ENCODE measurements at places on chromosomes 12 and 14.
A peak's percentile ranks its signal among the peaks of the same experiment; 100 is the strongest.

GRCh38 chr14:75723716-75724115, 62.7 kb downstream of the TTLL5 start:
- DNase-seq: no peak

DNA sequence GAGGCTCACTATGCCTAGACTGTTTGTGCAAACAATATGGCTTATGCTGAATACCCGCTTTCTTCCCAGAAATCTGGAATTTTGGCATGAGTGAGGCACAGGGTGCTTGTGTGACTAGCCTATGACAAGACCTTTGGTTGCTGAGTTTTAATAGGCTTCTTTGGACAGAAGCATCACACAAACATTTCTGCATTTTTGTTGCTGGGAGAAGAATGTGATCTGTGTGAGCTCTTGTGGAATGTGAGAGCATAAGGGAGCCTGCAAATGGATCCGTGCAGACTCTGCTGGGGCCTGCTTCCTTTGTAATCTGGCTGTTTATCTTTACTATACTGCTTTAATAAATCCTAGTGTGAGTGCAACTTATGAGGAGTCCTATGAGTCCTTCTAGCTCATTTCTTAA, 83.0 kb upstream of the ZDHHC17 start:
- DNase-seq: no peak

DNA sequence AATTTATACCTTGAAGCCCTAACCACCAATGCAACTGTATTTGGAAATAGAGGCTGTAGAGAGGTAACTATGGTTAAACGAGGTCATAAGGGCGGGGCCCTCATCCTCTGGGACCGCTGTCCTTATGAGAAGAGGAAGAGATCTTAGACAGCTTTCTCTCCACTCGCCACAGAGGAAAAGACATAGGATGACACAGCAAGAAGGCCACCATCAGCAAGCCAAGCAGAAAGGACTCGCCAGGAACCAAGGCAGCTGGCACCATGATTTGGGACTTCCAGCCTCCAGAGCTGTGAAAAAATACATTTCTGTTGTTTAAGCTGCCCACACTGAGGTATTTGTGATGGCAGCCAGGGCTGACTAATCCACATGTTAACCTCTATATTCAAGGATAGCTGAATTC, 30.4 kb upstream of the BCAT1 start:
- DNase-seq: no peak

DNA sequence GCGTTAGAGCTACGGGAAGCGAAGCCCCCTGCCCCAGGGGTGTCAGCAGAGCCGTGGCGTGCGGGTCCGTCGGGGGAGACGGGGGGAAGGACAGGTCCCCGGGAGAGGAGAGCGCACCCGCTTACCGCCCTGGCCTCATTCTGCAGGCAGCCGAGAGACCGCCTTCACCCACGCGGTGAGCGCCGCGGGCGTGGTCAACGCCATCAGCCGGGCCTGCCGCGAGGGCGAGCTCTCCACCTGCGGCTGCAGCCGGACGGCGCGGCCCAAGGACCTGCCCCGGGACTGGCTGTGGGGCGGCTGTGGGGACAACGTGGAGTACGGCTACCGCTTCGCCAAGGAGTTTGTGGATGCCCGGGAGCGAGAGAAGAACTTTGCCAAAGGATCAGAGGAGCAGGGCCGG, 10.5 kb downstream of the WNT5B start:
- no peak for DNase-seq

- no peak for DNase-seq
Measured at GRCh38 chr14:59492384-59492783, 8.1 kb downstream of the JKAMP start.

- no peak for DNase-seq
Measured at GRCh38 chr12:131671871-131672270, 39.0 kb upstream of the SFSWAP start.

- DNase-seq: no peak
Measured at GRCh38 chr14:75229661-75230139, 48.9 kb upstream of the FOS start.

- no peak for DNase-seq
Measured at GRCh38 chr12:76871742-76872141, 7.1 kb downstream of the CSRP2 start.

DNA sequence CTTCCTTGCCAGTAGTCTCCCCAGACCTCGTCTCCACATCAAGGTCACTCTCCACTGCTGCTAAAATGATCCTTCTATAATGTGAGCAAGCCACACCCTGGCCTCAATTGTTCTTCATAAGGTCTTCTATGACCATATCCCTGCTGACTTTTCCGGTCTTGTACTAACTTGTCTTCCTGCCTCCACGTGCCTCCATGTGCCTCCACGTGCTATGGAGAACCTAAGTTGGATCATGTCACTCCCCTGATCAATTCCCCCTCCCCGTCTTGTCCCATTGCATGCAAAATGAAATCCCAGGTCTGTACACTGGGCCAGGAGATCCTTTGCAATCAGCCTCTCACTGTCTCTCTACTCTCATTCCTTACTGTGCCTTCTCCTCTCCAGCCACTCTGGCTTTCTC, 110.6 kb downstream of the TTC8 start:
- no peak for DNase-seq

- DNase-seq: no peak
Measured at GRCh38 chr14:70045844-70046535, 142.8 kb downstream of the SLC8A3 start.

DNA sequence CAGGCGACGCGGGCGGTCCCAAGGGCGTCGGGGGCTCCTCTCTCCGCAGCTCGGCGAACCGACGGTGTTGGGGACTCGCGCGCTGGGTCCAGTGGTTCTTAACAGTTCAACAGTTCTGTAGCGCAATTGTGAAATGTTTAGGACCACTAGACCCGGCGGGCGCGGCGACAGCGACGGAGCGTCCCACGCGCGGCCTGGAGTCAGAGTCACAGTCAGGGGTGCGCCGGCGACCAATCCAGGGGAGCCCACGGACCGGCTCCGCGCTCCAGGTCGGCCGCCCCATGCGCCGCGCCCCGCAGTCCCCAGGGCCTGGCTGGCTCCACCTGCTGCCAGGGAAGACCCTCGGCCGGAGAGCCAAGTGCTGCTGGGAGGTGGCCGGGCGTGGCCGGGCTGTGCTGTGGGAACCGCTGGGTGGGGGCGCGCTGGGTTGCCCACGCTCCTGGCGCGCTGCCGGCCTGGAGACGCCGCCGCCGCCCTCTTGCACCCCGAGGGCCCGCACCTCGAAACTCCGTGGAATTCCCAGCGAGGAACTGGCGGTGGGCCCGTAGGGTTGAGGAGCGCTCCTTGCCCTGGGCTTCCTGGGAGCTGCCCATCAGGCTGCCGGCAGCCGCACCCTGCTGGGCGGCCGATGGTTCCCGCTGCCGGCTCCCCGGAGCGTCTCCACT, 20.9 kb upstream of the KIF26A start:
- DNase-seq: no peak

DNA sequence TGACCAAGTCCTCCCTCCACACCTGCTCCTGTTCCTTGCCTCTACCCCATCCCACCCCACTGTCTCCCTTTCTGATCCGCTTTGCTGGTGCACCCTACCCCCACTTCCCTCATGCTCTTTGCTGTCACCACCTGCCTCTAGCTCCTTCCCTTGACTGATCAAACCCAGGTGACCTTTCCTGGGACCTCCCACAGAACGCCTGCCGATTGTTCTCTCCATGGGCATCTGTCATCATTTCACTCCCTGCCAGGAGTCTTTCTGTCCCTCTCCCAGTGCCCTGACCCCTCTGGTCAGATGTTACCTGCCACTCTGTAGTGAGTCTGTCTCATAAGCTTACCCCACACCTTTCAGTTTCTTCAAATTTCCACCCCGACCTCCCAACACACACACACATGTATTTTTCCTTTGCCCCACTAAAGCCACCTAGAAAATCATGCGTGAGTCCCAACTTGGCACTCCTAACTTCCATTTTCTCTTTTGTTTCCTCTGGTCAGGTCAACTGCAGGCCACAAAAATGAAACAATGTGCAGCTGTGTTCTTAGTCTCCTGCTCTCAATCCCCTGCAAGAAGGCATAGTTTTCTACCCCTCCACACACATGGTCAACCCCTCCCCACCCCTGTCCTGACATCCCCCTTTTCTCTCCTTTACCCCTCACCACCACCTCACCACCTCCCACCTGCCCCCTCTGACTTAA, 229.8 kb downstream of the DPF3 start:
- no peak for DNase-seq

- DNase-seq: no peak
Measured at GRCh38 chr12:110270125-110270962, 10.7 kb upstream of the ATP2A2 start.

GRCh38 chr12:112577473-112578329, 159.0 kb downstream of the PTPN11 start:
- no peak for DNase-seq

GRCh38 chr14:63388766-63389431, 70.2 kb upstream of the GPHB5 start:
- no peak for DNase-seq

GRCh38 chr14:99118946-99119345, 153.1 kb downstream of the BCL11B start:
- DNase-seq: no peak

- no peak for DNase-seq
Measured at GRCh38 chr14:98070536-98070935, 1201.5 kb downstream of the BCL11B start.

GRCh38 chr12:89817501-89818226, 109.0 kb upstream of the ATP2B1 start:
- DNase-seq: no peak

- peak; percentile 32 for DNase-seq
Measured at GRCh38 chr14:74905595-74906142, 17.4 kb downstream of the RPS6KL1 start.

- DNase-seq: no peak
Measured at GRCh38 chr12:68638721-68639395, 28.2 kb downstream of the RAP1B start.

DNA sequence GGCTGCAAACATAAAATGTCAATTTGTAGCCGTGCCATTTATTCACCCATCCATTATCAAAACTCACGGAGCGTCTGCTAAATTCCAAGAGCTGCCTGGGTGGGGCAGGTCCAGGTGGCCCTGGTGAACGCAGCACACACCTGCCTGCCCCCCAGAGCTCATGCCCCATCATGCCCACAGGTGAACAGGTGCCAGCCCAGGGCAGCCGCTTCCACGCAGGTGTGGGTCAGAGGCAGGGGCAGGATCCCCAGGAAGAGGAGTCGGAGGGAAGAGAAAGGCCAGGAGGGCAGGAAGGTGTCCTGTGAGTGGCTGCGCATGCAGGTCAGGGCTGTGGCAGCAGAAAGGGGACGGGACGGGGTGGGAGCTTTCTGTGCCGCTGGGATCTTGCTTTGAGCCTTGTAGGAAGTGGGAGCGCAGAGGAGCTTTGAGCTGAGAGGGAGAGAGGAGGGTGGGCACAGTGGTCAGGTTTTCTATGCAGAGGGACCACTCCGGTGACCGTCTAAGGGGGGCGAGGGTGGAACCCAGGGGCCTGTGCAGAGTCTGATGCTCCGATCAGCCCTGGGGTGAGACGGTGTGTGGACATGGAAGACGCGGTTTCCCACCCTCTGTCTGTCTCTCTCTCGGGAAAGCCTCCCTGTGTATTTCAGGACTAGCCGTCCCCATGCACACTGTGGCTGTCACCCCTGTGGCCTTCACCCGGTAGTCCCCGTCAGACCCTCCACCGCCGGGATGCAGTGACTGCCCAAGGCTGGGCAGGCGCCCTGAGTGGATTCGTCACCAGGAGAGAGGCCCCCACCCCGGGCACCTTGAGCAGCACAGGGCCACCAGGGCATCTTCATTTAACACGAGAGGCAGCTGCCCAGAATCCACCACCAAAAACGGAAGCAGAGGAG, 26.7 kb downstream of the GALNT9 start:
- DNase-seq: no peak

GRCh38 chr14:105168979-105169507, 467 bp upstream of the JAG2 start:
- peak; percentile 65 for DNase-seq

- DNase-seq: no peak
Measured at GRCh38 chr12:47079468-47079980, at the start of the genes AMIGO2 and PCED1B. TSS of gene AMIGO2 (minus strand) at chr12:47079959. CDS start at chr12:47079002, 957 bp downstream. TSS of gene PCED1B (plus strand) at chr12:47079621. CDS start at chr12:47235064, 155,443 bp downstream.

GRCh38 chr12:38157933-38158401, 158.6 kb upstream of the ALG10B start:
- DNase-seq: no peak

GRCh38 chr14:71232506-71232905, 325.2 kb downstream of the PCNX1 start:
- no peak for DNase-seq

- no peak for DNase-seq
Measured at GRCh38 chr14:89330236-89331002, 86.6 kb downstream of the FOXN3 start.

DNA sequence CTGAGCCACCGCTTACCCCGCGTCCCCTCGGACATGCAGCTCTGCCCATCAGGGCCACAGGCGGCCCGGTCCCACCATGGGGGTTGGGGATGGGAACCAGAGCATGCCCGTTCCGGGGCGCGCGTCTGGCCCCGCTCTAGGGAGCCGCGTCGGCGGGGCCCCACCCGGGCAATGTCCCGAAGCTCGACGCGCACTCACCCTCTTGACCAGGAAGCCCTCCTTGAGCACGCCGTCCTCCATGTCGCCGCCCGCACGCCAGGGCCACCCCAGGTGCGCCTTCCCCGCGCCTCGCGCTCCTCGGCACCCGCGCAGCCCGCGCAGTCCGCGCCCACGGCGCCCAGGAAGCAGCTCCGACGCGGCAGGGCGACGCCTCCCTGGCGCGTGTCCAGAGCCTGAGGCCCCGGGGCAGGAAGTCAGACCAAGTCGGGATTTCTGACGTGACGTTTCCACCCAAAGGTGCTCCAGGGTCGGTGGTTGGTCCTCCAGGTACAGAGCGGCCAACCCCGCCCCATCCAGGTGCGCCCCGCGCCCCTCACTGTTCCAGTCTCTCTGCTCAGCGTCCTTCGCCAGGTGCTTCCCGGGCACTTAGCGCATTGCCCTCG, at the start of gene PLEK2:
TSS of gene PLEK2 (minus strand) at position 346 of the 602 bp plus-strand sequence. CDS start at position 240, 106 bp downstream.
- no peak for DNase-seq

DNA sequence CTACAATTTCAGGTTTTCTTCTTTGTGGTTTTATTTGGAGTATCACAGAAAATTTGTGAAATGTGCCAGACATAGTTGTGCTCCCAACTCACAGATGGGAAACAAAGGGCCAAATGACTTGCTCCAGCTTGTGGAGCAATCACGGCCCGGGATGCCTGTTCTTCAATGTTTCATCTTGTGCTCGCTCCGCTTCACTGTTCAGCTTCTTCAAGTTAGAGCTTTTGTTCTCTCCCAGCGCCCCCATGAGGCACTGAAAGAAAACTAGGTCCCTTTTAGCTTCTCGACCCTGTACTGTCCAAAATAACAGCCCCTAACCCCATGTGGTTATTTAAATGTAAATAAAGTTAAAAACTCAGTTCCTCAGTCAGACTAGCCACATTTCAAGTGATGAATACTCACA, 187.9 kb upstream of the STXBP6 start:
- no peak for DNase-seq

DNA sequence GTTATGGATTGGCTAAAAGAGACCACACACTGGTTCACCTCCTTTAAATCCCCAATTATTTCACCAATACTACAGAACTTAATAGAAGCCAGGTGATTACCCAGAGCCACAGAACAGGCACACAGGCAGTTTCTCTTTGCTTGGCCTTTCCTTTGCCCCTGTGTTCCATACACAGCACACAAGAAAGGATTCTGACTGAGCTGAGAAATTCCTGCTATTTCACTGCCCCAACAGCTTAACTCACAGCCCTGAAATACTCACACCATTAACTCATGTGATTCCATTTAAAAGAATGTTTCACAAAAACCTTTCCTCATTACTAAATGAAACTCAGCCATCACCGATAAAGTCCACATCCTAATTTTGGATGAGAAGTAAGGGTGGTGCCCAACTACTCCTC, 133.6 kb downstream of the MED13L start:
- DNase-seq: no peak
